ENCODE measurements at places on chromosomes 11 and 22.
A peak's percentile ranks its signal among the peaks of the same experiment; 100 is the strongest.

DNA sequence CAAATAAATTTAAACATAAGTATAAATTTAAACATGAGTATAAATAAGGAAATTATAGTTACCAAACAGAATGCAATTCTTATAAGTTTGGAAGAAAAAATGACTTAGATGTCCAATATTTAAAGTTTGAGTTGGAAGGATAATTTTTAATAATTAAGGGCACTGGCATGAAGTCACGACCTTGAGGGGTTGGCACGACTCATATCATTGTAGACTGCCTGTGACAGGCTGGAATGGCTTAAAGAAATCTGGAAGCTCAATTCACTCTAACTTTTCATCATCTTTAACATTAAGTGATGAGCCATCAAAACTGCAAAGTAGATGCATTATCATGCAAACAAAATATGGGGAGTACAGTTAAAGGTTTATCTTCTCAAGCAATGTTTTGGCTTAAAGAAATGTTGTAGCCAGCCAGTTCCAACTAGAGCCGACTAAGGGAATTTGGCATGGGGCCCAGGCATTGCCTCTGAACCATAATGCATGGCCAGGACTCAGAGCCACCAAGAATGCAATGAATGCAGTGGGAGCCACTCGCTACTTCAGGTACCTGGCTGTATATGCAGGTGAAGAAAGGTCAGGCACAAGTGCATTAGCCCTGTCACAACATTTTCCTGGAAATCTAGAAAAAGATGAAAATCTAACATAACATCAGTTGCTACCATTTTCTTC lies 33.4 kb downstream of the PGR start:
- no peak for DNase-seq

- no peak for DNase-seq
These were observed 945.5 kb downstream of the OPCML start for GRCh38 chr11:132586801-132587200.

DNA sequence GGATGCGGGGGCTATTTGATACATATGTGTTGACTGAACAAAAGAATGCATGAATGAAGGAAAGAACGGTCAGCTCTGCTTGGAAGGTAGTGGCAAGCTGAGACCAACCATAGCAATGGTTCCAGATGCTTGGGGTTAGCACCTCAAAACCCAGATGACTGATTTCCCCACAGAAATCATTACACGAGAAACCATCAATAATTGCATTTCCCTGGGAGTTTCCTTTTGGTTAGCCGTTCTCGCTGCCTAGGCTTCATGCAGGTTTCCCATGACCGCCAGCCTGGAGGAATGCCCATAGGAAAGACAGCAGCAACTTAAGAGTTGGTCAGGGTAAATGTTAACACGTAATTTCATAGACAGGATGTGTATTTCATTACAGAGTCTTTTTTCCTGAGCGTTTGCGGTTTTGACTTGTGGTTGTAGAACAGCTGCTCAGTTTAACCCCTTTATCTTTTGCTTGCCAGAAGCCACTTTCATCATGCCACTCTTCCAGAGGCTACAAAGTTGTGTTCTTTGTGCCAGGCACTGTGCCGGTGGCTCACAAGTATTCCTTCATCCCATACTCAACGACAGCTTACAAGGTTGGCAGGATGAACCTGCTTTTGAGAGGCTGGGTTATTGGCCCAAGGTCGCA lies 2.8 kb downstream of the IL17RA start:
- DNase-seq: no peak

- no peak for DNase-seq
These were observed 11.0 kb downstream of the XRRA1 start for GRCh38 chr11:74937696-74938475.

- no peak for DNase-seq
These were observed 4.9 kb downstream of the INPPL1 start for GRCh38 chr11:72229336-72229924.

DNA sequence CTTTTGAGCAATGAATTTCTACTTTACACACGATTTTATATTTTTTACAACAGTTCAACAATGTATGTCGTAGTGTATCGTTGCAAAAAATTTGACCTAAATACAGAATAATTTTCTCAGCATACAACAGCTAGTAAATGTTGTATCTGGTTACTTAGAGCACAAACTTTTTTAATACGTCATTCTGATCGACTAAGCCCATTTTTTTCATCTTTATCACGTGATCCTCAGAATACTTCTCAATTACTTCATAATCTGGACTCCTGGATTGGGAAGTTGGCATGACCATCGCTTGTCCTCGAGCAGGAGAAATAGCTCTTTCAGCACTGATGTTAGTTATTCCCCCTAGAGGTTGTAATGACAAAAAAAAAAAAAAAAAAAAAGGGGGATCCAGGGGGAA lies 16.6 kb downstream of the OR51L1 start:
- no peak for DNase-seq

GRCh38 chr22:41285441-41285819 lies 557 bp downstream of the RANGAP1 start:
- peak; percentile 53 for DNase-seq

DNA sequence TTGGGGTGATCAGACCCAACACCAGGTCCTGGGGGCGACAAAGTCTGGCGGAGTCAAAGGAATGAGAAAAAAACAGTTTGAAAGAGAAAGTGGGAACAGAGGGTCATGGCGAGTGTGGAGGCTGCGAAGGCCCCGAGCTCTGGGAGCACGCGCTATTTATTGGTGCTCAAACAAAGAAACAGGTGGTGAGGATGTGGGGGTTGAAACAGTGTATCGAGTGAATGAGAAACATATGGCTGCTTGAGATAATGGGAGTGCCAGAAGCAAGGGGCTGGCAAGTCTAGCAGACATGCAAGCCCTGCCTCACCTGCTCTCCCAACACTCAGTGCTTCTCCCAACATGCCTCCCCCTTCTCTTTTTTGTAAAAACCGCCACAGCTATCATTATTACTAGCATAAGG lies 7.8 kb upstream of the DUSP18 start:
- DNase-seq: no peak

- DNase-seq: no peak
These were observed 110.2 kb downstream of the TENM4 start for GRCh38 chr11:79330651-79331050.

DNA sequence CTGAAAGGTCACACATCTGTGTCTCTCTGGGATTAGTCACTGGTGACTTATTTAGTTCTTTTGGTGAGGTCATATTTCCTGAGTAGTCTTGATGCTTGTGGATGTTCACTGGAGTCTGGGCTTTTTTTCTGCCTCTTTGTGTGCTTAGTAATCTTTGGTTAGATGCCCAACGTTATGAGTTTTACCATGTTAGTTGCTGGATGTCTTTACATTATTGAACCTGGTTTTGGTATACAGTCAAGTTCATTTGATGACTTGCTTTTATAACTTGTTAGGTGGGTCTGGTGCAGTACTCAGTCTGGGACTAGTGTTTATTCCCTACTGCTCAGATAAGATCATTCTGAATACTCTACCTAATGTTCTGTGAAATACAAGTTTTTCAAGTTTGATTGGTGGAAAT lies 26.2 kb upstream of the SLC37A2 start:
- DNase-seq: no peak

- DNase-seq: no peak
These were observed 605.2 kb downstream of the NTM start for GRCh38 chr11:131975619-131976018.

- DNase-seq: no peak
These were observed 96.9 kb upstream of the LARGE1 start for GRCh38 chr22:34017205-34017604.

DNA sequence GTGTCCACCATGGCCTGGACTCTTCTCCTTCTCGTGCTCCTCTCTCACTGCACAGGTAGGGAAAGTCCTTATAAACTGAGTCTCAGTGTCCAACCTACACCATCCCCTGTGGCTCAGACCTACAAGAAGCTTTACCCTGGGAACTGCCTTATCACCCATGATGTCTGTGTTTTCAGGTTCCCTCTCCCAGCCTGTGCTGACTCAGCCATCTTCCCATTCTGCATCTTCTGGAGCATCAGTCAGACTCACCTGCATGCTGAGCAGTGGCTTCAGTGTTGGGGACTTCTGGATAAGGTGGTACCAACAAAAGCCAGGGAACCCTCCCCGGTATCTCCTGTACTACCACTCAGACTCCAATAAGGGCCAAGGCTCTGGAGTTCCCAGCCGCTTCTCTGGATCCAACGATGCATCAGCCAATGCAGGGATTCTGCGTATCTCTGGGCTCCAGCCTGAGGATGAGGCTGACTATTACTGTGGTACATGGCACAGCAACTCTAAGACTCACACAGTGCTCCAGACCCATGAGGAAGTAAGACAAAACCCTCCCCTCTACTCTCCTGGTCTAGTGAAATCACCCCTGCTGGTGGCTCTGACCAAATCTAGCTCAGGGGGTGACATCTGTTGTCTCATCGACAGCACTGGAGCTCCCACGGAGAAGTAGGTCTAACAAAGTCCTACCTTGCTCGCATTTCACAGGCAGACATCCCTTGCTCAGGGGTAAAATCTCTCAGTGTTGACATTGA lies 74.3 kb downstream of the VPREB1 start:
- no peak for DNase-seq

DNA sequence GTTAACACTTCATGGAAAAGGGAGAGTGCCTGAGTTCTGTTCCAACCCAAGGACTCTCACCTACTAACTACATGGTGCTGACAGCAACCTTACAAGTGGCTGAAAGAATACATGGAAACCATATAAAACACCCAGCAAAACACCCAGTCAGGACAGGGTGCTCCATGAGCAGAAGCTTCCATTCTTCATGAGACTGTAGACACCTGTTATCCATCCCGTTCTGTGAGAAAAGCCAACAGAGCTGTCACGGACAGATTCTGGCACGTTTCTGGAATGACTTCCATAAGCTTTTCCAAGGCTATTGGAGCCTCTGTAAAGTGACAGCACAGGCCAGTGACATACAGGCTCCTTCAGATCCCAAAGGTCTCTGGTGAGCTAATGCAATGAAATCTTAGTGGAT lies 23.2 kb downstream of the PRR14L start:
- no peak for DNase-seq

DNA sequence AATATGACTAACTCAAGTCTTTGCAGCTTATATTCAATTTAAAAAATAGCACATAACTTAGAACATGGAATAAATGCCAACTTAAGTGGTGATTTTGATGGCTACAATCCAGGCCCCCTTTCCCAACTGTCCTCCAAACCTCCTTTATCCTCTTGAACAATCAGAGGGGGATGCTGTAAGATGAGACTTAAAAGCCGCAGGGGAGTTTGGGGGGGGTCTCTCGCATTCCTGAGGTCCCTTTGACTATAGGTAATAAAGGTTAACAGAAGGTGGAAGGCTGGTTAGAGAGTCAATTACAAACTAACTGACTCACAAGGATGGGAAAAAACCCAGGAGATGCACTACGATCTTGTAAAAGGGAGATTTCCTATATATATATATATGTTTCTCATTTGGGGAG lies 101.8 kb downstream of the KIRREL3 start:
- DNase-seq: no peak

DNA sequence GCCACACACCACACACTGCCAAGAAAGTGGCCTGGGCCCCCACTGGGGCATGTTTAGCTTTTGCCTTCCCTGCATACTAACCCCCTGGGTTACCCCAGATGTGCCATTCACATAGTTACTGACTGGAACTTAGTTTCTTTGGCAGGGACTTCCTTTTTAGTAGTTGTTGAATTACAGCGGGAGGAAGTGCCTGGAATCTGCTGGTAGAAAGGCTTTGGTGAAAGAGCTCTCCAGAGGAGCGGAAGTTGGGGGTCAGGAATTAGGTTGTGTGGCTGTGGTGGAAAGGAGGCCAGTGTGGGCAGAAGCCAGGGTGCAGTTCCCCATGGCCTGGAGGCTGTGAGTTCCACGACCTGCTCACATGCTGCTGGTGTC lies 69.0 kb downstream of the MED15 start:
- DNase-seq: no peak

DNA sequence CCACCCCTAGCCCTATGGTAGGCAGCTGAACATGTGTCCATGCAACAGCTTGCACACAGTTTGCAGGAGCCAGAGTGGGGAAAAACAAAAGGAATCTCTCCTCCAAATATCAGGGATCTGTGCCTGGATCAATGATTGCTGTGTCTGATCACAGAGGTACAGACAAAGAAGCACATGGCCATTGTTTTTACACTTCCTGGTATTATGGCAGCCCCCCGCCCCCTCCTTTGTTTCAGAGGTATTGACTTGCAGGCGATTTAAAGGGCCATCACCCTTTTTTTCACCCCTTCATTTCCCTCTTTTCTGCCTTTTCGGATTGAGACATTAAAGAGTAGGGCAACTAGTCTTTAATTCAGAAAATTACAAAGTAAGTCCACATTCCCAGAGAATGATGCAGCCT lies 453.0 kb upstream of the LUZP2 start:
- DNase-seq: no peak

GRCh38 chr11:1237128-1237580 lies 14.3 kb downstream of the MUC5B start:
- DNase-seq: peak; percentile 89

GRCh38 chr11:31960126-31960525 lies 130.7 kb upstream of the RCN1 start:
- no peak for DNase-seq

- no peak for DNase-seq
These were observed 111.4 kb upstream of the TBCEL start for GRCh38 chr11:120912504-120912903.

GRCh38 chr11:23113887-23114216 lies 253.6 kb upstream of the CCDC179 start:
- DNase-seq: no peak

- no peak for DNase-seq
These were observed 79.4 kb upstream of the LMO1 start for GRCh38 chr11:8342821-8343681.

- no peak for DNase-seq
These were observed 32.3 kb downstream of the MTMR2 start for GRCh38 chr11:95891423-95892170.

- no peak for DNase-seq
These were observed 72.6 kb downstream of the PPFIBP2 start for GRCh38 chr11:7586376-7586775.

DNA sequence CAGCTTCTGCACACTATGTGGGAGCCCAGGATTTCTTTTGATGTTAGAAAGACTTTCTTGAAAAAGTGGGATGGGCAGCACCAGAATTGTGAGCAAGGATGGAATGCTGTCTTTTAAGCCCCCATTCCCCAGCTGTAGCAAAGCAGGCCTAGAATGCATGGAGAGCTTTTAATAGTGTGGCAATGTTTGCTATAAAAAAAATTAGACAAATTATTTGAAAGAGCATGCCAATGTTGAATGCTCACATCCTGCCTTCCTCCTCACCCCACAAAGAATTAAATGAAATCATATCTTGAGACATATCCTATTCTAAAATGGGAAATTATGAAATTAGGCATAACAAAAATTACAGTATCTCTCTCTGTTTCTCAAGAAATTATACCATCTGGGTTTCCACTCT lies 154.7 kb downstream of the C11orf91 start:
- DNase-seq: no peak
